T-helper 2 cell treated with Interferon-gamma antibody and Interleukin-4, amounts not matched to agents 5 μg/mL and 100 μg/mL, for 36 hours (primary cell): ENCODE measurements at places on chromosomes 16 and 17.

- no peak for DNase-seq
Observed at GRCh38 chr17:41329279-41329948, 13.9 kb upstream of the KRTAP17-1 start.

DNA sequence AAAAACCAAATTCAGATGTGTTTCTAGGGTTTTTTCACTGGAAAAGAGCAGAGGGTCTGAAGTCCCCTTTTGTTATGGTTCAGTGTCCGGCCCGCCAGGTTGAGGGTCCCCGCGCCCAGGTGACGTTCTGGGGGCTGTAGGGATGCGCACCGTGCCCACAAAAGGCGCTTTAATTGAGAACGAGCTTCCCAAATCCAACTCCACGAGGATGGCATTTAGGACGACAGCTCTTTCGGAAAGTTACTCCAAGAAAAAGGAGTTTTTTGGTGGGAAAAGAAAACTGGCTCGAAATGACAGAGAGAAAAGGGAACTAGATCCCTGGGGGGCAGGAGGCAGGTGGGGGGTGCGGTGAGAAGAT, 15.9 kb upstream of the ZFHX3 start:
- no peak for DNase-seq

DNA sequence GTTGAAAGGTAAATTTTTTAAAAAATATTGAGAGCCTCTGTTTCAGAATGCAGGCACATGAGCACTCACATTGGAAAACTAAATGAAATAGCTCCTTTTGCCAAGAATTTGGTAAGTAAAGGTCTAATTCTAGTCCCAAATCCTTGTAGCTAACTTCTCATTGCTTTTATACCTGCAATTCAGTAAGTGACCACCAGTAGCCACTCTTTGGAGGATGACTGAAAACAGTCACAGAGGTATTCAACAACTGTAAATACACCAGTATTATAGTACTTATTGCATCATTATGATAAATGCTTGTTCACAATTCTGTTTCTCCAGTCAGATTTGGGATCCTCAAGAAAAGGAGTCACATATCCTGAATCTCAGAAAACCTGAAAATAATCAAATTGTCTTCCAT, 562.4 kb upstream of the CDH11 start:
- no peak for DNase-seq

DNA sequence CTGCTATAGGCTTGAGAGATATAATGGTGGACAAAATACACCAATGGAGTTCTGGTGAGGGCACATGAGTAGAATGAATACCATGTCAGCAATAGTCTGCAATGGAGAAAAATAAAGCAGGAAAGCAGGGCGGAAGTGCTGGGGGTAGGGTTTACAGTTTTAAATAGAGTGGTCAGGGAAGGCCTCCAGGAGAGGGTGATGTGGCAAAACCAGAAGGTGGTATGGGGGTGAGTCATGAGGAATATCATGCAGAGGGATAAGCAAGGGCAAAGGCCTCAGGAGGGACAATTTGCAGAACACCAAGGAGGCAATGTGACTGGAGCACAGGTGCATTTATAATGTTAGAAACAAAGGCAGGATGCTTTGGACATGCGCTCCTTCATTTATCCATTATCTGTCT, 102.0 kb downstream of the ITFG1 start:
- no peak for DNase-seq

DNA sequence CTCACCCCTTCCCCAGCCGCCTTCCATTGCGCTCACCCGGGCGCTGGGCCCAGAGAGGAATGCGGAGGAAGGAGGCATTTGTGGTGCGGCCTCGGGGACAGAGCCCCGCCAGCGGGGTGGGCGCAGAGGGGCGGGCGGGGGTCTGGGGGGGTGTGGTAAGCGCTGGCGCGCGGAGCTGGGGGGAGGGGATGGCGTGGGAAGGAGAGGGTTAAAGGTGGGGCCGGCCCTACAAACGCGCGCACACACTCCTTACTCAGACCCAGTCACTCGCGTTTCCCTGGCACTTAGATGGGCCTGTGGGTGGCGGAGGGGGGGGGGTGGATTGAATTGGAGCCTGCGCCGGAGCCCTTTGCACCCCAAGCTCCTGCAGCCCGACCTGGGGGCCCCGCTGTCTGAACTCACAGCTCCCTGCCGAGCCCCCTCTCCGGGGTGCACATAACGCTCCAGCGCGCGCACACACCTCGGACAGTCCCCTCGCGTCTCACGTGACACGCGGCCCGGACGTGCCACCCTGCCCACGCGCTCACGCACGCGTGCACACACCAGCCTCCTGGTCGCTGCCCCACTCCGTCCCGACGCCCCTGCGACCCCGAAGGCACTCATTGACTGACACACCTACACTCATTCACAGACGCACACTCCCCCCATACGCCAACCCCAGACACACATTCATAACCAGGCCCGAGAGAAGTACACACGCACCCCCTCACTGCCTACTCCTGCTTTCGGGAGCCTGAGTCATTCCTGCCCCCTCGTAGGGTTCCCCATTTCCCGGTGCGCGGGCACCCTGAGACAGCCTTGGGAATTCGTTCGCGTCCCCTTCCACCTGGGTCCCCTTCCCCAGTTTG, 844 bp downstream of the TBKBP1 start:
- DNase-seq: peak; percentile 43

- DNase-seq: no peak
Observed at GRCh38 chr17:78343187-78343542, 16.7 kb downstream of the SOCS3 start.

GRCh38 chr17:79531191-79532095, 79.4 kb downstream of the RBFOX3 start:
- DNase-seq: no peak

DNA sequence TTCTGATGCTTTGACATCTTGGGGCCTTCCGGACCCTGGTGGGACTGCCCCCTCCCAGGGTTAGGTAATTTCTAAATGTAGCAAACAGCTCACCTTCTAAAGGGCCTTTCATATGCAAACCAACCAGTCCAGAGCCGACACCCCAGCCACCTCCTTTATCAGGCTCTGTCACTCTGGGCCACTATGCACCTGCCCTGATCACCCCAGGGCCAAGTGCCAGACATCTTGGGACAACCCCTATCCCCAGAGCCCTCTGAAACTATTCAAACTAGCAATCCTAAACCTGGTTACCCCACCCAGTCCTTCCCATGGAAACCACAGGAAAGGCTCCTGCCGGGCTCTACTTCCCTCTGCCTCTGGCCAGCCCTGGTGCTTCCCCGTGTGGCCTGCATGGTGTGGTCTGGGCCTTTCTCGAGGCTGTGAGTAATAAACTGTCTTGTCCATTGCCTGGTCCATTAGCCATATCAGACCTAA, 91.2 kb upstream of the TNRC6C start:
- no peak for DNase-seq

DNA sequence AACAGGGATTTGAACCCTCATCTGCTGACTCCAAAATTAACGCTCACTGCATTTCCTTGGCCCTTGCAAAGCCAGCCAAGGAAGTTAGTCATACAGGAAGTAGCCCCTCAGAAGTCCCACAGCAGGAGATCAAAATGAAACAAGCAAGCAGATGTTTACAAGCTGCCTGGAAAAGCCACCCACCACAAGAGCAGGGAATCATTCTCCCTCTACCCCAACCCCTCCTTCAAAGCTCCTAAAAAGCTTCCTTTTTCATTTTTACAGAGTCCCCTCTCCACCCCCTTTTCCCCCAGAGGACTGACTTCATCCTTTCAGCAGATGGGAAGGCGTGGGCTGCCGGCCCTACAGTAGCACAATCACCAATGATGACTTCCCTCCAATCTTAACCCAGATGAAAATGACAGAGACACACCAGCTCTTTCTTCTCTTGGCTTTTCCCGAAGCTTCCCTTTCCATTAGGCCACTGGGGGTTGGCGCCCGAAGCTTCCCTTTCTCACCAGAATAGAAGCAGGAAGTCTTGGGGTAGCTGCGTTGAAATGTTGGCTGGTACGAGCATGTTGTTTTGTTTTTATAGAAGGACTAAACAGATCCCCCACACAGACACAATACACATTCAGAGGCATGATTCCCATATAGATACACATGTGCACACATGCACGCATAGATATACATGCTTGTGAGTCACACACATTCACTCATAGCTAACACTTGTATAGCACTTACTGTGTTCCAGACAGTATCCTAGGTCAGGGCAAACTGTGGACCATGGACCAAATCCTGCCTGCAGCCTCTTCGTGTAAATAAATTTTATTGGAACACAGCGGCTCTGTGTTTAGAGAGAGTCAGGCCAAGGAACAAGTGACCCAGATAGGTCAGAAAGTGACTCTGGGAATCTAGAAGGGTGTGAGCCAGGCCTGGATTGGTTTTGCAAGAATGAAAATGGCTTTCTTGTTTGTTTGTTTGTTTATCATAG, 17.4 kb downstream of the ITPRIPL2 start:
- peak; percentile 17 for DNase-seq
